Activated T-helper 2 cell treated with anti-CD3 and anti-CD28 coated beads, Interferon-gamma antibody, Interleukin-2, Interleukin-4, amounts not matched to agents 10 μg/mL and 5 μg/mL and 100 μg/mL, durations not matched to agents 14 hours and 24 hours and 36 hours (primary cell): ENCODE measurements at places on chromosomes 16 and 17.

- no peak for DNase-seq
These were observed 8.4 kb downstream of the HSDL1 start for GRCh38 chr16:84136331-84137125.

- no peak for DNase-seq
These were observed 162.2 kb upstream of the TNRC6C start for GRCh38 chr17:77796176-77796860.

GRCh38 chr16:20409398-20410120 lies at the start of gene ACSM5:
ACSM5 (plus strand) TSS chr16:20409534; CDS start chr16:20411485, 1,951 bp downstream.
- no peak for DNase-seq

DNA sequence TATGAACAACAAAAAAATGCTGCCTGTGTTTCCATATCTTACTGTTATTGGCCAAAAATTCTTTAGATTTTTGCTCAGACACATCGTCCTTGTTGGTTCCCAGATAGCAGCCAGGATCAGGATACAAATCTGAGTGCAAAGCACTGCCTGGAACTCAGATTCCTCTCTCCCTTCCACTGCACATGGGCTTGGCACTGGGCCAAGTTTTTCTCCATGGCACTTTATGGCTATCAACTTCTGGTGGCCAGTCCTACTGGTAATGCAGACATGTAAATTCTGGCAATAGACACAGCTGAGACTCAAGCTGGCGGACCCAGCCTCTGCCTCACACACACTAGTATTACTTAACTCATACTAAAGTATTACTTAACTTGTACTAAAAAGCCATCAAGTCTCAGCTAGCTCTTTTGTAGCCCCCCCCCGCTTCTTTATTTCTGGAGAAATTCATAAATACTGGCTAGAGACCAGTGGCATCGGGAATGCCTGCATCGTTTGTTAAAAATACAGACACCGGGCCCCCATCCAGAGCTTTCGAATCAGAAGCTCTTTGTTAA lies 181.2 kb upstream of the COX10 start:
- DNase-seq: no peak
